Foreskin keratinocyte (primary cell): ENCODE measurements at places on chromosomes 5 and 9.

GRCh38 chr5:17282283-17283120, 65.1 kb downstream of the BASP1 start:
- DNase-seq: no peak

- peak; percentile 25 for DNase-seq
Observed at GRCh38 chr9:6715755-6716643, 41.8 kb upstream of the KDM4C start.

- no peak for DNase-seq
Observed at GRCh38 chr5:10808347-10809226, 47.6 kb upstream of the DAP start.

DNA sequence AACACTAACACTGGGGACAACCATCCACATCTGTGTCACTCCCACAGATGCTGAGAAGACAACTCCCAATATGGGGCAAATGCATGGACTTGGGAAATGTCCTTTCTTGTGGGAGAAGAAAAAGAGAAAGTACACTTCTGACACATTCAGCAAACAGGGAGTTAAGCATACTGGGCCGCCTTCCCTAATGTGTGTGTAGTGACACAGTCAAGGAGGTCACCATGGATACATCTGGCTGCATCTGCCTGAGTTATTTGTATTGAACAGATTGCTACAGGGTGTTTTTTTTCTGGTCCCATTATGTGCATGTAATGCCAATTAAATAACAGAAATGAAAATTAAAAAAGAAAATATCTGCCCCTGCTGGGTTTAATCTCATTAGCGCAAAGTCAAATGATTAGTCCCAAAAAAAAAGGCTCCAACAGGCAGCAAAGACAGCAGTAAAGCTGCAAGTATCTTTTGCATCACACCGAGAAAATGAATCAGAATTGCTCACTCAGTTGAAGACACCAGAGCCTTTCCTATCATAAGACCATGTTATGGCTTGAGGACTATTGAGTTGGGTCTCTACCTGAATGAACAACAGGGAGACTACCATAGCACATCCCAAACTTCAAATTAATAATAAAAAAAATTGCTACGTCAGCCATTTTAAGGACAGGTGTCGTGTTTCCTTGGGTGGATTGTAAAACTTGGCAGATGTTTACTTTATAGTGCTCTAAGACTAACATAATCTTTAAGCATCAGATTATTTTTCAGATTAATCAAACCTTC, 395.9 kb downstream of the DTWD2 start:
- DNase-seq: no peak
